NCI-H1436 (cell line): ENCODE measurements at places on chromosomes 2 and 18.

DNA sequence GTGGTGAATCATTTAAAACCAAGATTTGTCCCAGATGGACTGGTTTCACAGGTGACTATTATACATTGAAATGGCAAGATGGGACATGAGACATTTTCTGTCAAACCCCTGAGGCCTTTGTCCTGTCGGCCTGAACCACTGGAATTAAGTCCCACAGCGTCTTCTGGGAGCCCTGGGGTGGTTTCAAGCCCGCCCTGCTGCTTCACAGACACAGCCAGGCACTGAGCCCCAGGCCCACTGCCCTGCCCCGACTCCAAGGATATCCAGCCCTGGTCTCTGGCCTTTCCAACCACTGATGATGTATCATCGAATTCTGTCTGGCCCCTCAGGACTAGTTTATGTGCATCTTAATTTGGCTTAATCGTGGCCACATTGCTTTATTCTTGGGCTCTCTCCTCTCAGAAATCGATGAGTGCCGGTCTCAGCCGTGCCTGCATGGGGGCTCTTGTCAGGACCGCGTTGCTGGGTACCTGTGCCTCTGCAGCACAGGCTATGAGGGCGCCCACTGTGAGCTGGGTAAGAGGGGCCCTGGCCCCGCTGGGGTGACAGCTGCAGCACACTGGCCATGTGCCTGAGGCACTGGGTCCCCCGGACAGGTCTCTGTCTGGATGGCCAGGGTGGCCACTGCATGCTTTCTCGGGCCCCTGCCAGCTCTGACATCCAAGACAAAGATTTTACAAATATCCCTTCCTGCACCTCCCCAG lies 39.5 kb downstream of the MTERF4 start:
- no peak for DNase-seq

- no peak for DNase-seq
These were observed 1577.7 kb upstream of the ACVR2A start for GRCh38 chr2:146267093-146267492.

DNA sequence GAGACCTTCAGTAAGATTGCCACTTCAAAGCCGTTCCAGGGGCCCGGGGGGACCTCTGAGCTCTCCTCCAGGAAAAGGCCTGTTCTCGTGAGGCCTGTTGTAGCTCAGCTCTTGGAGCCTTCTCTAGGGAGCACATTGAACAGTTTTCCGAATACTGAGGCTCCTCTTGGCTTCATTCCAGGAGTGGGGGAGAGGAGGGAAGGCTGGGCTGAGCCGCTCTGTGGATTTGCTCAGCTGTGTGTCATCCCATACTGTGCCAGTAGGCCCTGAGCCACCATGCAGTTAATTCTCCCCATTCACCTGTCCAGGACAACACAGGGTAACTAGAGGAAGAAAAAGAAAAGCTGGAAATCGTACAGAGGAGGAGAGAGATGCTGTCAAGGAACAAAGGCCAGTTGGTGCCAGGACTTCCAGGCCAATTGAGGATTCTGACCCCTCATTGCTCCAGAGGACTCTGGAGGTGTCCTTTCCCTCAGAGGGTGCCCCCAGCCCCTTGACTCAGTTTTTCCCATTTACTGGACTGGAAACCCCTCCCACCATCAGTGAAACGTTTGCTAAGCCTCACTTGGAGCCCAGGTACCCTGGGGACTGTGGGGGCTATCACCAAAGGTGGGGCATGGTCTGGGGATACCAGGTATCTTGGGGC lies 41.4 kb downstream of the HS1BP3 start:
- DNase-seq: peak; percentile 63

DNA sequence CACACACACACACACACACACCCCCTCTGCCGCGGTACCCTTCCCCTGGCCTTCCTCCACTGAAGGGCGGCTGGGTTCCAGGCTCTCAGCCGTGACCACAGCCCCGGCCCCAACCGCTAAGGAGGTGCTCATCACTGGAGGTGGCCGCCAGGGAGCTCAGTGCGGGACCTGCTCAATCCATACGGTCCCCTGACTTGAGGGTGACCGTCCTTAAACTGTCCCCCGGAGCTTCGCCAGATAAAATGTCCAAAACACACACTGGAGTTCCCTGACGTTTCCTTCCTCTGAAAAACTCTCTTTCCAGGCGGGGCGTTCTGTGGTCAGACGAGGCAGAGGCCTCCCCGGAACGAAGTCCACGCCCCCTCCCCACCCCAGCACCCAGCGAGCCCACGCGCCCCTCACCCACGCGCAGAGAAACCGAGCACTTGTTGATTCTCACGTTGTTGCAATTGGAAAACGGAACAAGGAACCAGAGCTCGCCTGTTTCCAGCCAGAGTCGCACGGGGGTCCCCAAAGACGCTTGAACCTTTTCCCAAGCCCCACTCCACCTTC lies 1.4 kb downstream of the MBP start:
- no peak for DNase-seq

GRCh38 chr2:74205596-74205995 lies 7.2 kb downstream of the MTHFD2 start:
- DNase-seq: no peak

GRCh38 chr2:163822033-163822432 lies 86.2 kb upstream of the FIGN start:
- no peak for DNase-seq

DNA sequence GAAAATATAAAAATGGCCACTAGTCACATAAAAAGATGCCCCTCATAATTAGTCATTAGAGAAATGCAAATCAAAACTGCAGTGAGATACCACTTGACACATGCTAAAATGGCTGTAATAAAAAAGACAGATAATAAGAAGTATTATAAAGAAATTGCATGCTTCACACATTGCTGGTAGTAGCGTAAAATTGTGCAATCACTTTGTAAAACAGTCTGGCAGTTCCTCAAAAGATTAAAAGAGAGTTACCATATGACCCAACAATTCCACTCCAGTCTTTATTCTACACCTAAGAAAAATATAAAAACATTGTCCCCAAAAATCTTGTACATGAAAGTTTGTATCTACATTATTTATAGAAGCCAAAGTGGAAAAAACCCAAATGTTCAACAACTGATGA lies 170.6 kb upstream of the FIGN start:
- no peak for DNase-seq

DNA sequence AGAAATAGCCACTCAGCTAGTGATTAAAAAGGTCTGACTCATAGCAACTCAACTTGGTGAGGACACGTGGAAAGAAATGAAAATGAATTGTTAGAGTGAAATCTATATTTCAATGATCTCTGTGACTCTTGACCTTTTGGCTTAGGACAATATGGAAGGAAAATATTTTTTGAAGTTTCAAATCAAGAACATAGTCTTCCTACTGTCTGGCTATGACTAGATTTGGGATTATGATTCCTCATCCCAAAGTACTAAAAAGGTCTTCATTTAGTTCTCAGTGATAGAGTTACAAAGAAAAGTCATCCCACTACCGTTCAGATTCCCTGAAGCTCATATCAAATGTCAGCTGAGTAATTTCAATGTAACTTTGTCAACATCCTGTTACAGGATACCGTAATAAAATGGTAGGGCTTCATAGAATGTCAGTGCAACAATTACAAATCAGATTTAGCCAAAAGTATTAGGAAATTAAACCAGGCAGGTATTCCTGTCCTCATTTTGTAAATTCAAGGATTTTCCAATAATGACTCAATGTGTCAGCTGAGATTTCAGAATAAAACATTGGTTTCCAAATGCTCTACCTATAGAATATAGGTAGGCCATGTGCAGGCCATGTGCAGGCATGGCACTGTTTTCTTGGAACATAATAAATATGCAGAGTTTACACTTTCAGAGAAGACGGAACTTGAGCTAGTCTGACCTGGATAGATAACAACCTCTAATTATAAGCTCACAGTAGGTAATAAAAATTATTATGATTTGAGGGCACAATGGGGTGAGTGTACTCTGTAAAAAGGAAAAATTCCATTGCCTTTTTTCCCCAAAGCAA lies 36.0 kb downstream of the ANKRD29 start:
- no peak for DNase-seq

- DNase-seq: no peak
These were observed 142.2 kb downstream of the RAPGEF4 start for GRCh38 chr2:172877826-172878225.

DNA sequence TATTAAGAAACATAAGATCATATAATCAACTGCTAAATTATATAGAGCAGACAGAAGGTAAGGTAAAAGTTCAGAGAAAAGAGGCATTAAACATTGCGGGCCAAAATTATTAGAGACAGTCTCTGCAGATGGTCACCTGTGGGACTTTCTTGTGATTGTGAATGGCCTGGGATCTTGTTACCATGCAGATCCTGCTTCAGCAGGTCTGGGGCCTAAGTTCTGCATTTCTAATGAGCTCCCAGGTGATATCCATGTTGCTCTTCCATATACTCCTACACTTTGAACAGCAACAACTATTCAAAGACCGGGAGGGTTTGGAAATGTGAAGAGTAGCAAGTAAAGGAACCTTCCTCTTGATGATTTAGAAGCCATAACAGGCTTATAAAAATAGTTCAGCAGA lies 8.5 kb upstream of the ETAA1 start:
- DNase-seq: no peak
